Head of caudate nucleus (tissue), 42 donors: ENCODE measurements at places on chromosomes 3 and 15.
A peak's percentile ranks its signal among the peaks of the same experiment; 100 is the strongest.

GRCh38 chr3:74353039-74353438 is 261.4 kb downstream of the CNTN3 start:
- no peak for DNase-seq

- DNase-seq = no peak
Measured at GRCh38 chr15:53218666-53219580, 428.8 kb upstream of the ONECUT1 start.

DNA sequence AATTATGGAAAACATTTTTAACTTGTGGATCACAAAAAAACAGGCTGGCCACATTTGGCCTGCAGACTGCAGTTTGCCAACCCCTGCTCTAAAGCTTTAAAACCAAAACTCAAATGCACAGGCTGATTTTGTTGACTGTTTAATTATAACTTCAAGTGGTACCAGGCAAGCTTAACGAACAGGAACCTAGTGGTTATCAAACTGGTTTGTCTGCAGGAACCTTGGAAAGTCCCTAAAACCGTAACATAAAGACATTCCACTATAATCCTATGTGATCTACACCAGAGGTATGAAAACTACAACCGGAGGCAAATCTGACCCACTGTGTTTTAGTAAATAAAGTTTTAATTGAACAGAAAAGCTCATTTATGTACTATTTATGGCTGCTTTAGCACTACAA is 52.4 kb downstream of the TBL1XR1 start:
- no peak for DNase-seq

GRCh38 chr3:134427400-134428111 is 53.3 kb upstream of the AMOTL2 start:
- DNase-seq = no peak

- DNase-seq = no peak
Measured at GRCh38 chr15:41949401-41950126, 22.8 kb downstream of the EHD4 start.

GRCh38 chr3:185648396-185648795 is 62.3 kb downstream of the SENP2 start:
- no peak for DNase-seq

DNA sequence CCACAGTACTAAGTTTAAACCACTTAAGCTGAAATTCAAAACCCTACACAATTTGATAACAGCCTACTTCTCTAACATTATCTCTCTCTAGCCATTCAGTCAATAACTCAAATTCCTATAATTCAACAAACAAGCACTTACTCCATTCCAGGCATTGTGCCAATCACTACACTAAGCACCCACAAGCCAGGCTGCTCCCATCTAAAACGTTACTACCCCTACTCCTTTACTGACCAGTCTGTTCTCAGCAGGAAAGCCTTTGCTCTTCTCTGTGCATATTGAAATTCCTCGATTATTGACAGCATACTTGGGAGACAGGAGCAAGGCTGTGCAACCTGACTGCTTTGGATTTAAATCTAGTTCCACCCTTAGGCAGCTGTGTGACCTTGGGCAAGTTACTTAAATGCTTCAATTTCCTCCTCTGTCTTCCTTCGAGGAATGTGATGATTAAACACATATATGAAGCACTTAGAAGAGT is 177.2 kb upstream of the THBS1 start:
- DNase-seq = no peak

GRCh38 chr3:17081520-17081919 is 196.8 kb downstream of the PLCL2 start:
- no peak for DNase-seq

GRCh38 chr15:41396111-41396510 is 6.2 kb downstream of the NDUFAF1 start:
- DNase-seq = no peak

GRCh38 chr3:80391573-80391972 is 623.8 kb upstream of the ROBO1 start:
- DNase-seq = no peak

- no peak for DNase-seq
Measured at GRCh38 chr15:27183201-27183600, 212.2 kb downstream of the GABRG3 start.

DNA sequence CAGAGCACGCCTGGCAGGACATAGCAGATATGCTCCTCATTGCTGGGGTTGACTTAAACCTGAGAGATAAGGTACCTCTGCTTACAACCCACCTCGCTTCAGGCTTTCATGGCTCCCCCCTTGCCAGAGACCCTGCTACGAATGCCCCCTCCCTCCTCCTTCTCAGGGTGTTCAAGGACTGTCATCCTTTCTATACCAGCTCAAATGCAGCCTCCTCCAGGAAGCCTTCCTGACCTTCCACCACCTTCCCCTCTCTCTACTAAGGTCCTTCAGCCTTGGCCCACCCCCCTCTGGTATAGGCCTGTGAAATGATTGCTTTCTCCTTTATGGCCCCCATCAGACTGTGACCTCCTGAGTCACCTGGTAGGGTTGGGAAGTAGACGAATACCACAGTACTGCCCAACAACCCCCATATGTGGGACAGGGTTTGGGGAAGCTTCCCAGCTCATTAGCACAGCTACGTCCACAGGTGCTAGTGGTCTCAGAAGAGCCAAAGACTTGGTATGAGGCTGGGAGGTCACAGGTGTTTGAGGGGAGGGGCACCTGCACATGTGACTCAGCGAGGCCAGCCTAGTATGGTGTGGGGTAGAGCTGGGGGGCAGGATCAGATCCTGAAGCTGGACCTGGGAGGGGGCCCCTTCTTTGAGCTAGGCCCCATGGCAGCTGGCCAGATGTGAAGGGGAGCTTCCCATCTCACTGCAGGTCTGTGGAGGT is 32.0 kb downstream of the ANKDD1A start:
- no peak for DNase-seq

DNA sequence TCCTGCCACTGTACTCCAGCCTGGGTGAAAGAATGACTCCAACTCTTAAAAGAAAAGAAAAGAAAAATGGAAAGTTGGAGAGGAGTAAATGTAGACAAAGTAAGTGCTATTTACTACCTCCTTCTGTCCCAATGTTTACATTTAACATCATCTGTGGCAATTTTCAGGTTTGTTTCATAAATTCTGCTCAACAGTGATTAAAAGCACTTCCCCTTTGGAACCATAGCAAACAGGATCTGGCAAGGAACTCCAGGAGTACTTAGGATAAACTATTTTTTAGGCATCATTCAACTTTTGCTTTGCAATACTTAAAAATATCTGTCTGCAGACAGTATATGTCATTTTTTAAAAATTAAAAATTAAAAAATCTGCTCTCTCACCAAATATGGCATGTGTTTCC is 5.5 kb upstream of the CX3CR1 start:
- no peak for DNase-seq

- DNase-seq = no peak
Measured at GRCh38 chr3:39468108-39468436, 592 bp downstream of the MOBP start.

- DNase-seq = peak; percentile 62
Measured at GRCh38 chr3:50274371-50275104, 4.3 kb upstream of the LSMEM2 start.

GRCh38 chr15:59255680-59256336 is 49.2 kb downstream of the LDHAL6B start:
- no peak for DNase-seq

- no peak for DNase-seq
Measured at GRCh38 chr3:8581806-8582445, 62.7 kb downstream of the SSUH2 start.

GRCh38 chr15:62878070-62878469 is 164.5 kb upstream of the TPM1 start:
- DNase-seq = no peak

GRCh38 chr3:11944052-11944673 is 60.0 kb upstream of the SYN2 start:
- peak; percentile 45 for DNase-seq

GRCh38 chr3:186099178-186099577 is 9.7 kb downstream of the ETV5 start:
- DNase-seq = peak; percentile 41

- no peak for DNase-seq
Measured at GRCh38 chr3:158127250-158128219, 17.6 kb downstream of the RSRC1 start.

- DNase-seq = no peak
Measured at GRCh38 chr15:81161851-81162250, 27.8 kb downstream of the CFAP161 start.

- DNase-seq = no peak
Measured at GRCh38 chr15:72824112-72824511, 40.6 kb upstream of the ADPGK start.

GRCh38 chr15:67506775-67507747 is 13.9 kb upstream of the C15orf61 start:
- no peak for DNase-seq

DNA sequence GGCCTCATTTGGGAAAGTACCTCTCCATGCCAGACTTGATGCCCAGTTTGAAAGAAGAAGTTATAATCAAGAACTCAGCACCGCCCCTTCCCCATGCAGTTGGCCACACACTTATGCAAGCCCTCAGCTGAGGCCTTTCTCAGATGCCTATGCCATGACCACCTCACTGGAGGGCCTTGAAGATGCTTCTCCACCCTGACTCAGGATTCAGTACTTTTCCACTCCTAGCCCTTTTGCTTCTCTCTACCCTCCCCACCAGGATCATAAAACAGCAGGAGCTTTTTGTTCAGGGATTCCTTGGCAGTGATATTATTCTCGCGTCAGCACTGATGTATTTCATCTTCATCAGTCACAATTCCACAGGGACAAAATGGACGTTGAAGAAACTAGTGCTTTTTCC is 313.5 kb downstream of the PYDC2 start:
- no peak for DNase-seq

DNA sequence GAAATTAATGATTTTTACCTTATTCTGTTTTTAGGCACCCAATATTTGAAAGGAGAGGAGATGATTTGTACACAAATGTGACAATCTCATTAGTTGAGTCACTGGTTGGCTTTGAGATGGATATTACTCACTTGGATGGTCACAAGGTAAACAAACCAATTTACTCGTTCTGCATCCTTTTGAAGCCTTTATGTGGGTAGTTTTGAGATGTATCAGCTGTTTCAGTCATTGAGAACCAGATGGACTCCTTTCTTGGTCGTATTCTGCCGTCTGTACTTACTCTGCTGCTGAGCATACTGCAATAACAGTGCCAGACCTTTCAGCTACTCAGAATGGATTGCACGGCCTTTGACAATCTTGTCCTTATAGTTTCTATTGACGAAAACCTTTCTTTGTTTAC is 13.3 kb downstream of the DNAJB11 start:
- no peak for DNase-seq

- peak; percentile 61 for DNase-seq
Measured at GRCh38 chr15:52100807-52101442, 11.7 kb downstream of the BCL2L10 start.

DNA sequence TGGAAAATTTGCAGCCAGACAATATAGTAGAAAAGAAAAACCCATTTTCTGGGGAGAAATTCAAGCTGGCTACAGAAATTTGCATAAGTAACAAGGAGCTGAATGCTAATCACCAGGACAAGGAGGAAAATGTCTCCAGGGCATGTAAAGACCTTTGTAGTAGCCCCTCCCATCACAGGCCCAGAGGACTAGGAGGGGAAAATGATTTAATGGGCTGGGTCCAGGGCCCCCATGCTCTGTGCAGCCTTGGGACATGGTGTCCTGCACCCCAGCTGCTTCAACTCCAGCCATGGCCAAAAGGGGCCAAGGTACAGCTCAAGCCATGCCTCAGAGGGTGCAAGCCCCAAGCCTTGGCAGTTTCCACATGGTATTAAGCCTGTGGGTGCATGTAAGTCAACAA is 197.6 kb upstream of the POU1F1 start:
- DNase-seq = no peak
